ENCODE measurements at places on chromosomes 4 and X. TPM values are rescaled to one million over a fixed set of nuclear protein-coding genes. Genes with fewer than 3 reads are reported as not detected.

Gene PHOX2B
- 0.49 TPM for total RNA-seq

Gene COL4A5
- total RNA-seq = 36.3 TPM

Gene KLB
- 1.2 TPM for total RNA-seq

Gene CLCN4
- 1.2 TPM for total RNA-seq

Gene DNAAF6
- not detected for total RNA-seq

DNA sequence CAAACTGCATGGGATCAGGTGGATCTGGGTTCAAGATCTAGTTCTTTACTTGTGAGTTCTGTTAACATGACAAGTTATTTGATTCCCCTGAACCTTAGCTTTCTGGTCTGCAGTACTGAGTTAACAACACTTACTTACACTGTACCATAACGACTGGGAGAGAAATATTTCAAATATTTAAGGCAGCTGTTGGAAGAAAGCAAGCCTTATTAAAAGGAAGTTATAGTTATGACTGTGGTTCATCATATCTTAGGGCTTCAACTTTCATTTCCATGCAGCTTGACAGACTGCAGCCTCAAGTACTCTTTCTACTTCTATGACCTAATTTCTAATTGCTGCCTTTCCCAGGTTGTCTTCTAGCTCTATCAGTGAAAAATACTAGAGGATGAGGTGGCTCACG lies 40.0 kb upstream of the PDGFRA start:
- H3K4me3 ChIP-seq = no peak overlapping the region
- H3K36me3 ChIP-seq = no peaks in the 10 kb centered on the region
- no peaks in the 10 kb centered on the region for H3K27me3 ChIP-seq
- no peaks in the 10 kb centered on the region for H3K4me1 ChIP-seq
- DNase-seq = no peak

GRCh38 chr4:180766045-180766444 lies 1477.2 kb upstream of the TENM3 start:
- no peaks in the 10 kb centered on the region for H3K36me3 ChIP-seq
- no peak overlapping the region for H3K4me3 ChIP-seq

DNA sequence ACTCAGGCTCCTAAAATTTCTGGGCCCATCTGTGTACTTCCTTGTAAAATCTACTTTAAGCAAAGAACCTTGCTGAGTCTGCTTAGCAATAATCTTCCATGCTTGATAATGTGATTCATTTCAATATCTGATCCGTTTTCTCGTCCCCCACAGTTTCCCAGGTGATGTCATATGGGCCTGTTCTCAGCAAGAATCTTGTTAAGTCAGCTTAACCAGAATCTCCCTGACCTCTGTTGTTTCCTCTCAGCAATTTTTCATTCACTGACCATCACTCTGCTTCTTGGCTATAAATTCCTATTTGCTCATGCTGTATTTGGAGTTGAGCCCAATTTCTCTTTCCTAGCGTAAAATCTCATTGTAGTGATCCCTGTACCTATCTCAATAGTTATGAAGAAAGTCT lies 13.9 kb downstream of the CSN2 start:
- DNase-seq = no peak
- no peak overlapping the region for H3K4me3 ChIP-seq
- no peaks in the 10 kb centered on the region for H3K36me3 ChIP-seq
- no peak overlapping the region for H3K27ac ChIP-seq

- no peak overlapping the region for H3K27ac ChIP-seq
- DNase-seq = no peak
- no peak overlapping the region for H3K4me3 ChIP-seq
- no peaks in the 10 kb centered on the region for H3K27me3 ChIP-seq
- no peaks in the 10 kb centered on the region for H3K36me3 ChIP-seq
- no peaks in the 10 kb centered on the region for H3K4me1 ChIP-seq
Measured at GRCh38 chr4:155734065-155734464, 24.8 kb upstream of the GUCY1B1 start.

DNA sequence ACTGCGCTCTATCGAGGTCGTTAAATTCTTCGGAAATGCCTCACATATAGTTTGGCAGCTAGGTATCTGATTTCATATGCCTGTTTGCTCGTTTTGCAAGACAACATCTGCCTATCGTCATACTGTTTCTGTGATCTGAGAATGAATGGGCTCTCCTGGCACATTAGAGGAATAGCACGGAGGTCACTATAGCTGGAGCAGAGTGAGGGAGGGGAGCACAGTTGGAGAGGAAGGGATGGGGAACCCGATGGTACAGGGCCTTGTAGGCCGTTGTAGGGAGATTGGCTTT lies 552 bp downstream of the IKBKG start:
- H3K27ac ChIP-seq = peak overlapping the region; percentile 78
- H3K4me1 ChIP-seq = peaks cover 31% of the 10 kb centered on the region
- H3K4me3 ChIP-seq = peak overlapping the region; percentile 44
- DNase-seq = no peak
- H3K36me3 ChIP-seq = no peaks in the 10 kb centered on the region
- no peaks in the 10 kb centered on the region for H3K27me3 ChIP-seq

GRCh38 chr4:136863756-136864155 lies 668.5 kb downstream of the PCDH18 start:
- no peak overlapping the region for H3K27ac ChIP-seq
- H3K4me1 ChIP-seq = no peaks in the 10 kb centered on the region
- DNase-seq = no peak
- no peak overlapping the region for H3K4me3 ChIP-seq

GRCh38 chrX:51862920-51863319 lies 30.5 kb upstream of the MAGED1 start:
- H3K4me3 ChIP-seq = no peak overlapping the region
- H3K36me3 ChIP-seq = no peaks in the 10 kb centered on the region
- H3K27me3 ChIP-seq = no peaks in the 10 kb centered on the region
- no peak for DNase-seq

DNA sequence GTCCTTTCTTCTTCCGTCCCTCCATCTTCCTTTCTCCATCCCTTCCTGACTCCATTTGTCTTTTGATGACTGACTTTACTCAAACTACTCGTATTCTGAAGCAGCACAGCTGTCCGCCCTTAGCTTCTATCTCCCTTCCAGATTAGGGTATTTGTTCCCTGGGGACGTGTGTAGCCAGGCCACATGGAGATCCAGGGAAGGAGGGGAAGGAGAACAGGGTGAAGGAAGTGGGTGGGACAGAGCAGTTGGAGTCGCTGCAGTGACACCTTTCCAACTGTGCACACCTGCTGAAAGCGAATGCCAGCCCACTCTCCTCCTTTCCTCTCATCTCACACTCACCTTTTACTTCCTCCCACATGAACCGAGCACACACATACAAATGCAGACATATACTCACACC lies 323.8 kb downstream of the DCTD start:
- DNase-seq = no peak
- no peak overlapping the region for H3K27ac ChIP-seq
- no peaks in the 10 kb centered on the region for H3K4me1 ChIP-seq
- H3K36me3 ChIP-seq = no peaks in the 10 kb centered on the region
- H3K27me3 ChIP-seq = no peaks in the 10 kb centered on the region
- no peak overlapping the region for H3K4me3 ChIP-seq

DNA sequence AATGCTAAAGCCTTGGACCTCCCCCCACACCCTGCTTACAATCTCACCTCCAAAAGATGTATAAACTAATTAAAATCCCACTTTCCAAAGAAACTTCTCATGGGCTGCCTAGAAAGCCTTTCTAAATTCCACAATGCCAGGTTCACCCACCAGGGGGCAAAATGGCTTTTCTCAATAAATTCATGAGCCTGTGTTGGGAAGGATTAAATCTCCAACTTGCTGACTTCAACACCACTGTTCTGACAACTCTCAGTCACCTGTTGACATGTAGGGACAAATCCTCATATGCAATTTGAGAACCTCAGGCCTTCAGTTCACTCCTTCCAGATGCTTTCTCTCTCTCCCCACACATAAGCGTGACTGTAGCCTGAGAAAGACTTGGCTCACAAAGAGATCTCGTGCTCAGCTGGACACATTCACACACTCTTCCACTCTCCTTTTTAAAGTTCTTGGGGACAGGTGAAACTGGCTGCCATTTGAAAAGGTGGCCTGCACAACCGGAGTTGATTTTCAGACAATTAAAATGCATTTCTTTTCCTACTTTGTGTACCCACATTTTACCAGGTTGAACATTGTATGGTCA lies 88.6 kb upstream of the PRPS2 start:
- no peaks in the 10 kb centered on the region for H3K36me3 ChIP-seq
- H3K4me1 ChIP-seq = no peaks in the 10 kb centered on the region
- DNase-seq = no peak
- H3K27me3 ChIP-seq = no peaks in the 10 kb centered on the region
- no peak overlapping the region for H3K27ac ChIP-seq

DNA sequence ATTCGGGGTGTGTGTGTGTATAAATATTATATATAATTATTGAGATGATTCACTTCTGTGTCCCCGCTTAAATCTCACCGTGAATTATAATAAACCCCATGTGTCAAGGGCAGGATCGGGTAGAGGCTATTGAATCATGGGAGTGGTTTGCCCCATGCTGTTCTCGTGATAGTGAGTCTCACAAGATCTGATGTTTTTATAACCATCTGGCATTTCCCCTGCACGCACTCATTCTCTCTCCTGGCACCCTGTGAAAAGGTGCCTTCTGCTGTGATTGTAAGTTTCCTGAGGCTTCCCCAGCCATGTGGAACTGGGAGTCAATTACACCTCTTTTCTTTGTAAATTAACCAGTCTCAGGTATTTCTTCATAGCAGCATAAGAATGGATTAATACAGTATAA lies 851.4 kb upstream of the AGA start:
- H3K4me3 ChIP-seq = no peak overlapping the region
- no peak for DNase-seq
- no peaks in the 10 kb centered on the region for H3K36me3 ChIP-seq
- H3K4me1 ChIP-seq = no peaks in the 10 kb centered on the region

DNA sequence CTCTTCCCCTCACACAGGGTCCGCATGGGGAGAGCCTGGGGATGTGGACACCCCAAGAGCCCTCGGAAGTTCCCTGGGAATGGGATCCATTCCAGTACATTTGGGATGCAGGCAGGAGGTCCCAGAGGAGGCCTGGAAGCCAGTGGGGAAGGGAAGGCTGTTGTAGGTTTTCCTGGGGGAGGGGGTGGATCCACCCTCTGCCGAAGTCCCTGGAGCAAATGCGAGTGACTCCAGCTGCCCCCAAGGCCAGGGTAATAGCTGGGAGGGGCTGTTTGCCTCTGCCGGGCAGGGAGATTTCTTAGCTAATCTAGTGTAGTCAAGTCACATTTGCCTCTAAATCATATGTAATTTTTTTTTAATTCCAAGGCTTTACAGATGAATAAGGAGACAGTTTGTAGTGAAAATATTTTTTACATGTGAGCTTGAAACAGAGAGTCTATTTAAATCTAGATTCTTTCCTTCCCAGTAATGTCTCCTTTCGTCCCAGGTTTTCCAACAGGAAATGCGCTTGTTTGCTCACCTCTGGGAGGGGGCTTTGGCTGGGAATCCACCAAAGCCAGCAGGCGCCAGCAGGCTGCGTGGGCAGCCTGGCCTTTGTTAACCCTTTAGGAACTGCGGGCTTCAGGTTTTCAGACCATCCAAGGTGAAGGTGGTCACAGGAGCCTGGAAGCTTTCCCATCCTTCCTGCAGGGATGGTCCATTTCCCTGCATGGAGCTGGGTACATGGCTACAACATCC lies 26.8 kb downstream of the SH3TC1 start:
- no peak overlapping the region for H3K4me3 ChIP-seq
- H3K36me3 ChIP-seq = peaks cover 8% of the 10 kb centered on the region
- H3K27ac ChIP-seq = no peak overlapping the region
- H3K27me3 ChIP-seq = no peaks in the 10 kb centered on the region
- DNase-seq = no peak
- peaks cover 33% of the 10 kb centered on the region for H3K4me1 ChIP-seq

DNA sequence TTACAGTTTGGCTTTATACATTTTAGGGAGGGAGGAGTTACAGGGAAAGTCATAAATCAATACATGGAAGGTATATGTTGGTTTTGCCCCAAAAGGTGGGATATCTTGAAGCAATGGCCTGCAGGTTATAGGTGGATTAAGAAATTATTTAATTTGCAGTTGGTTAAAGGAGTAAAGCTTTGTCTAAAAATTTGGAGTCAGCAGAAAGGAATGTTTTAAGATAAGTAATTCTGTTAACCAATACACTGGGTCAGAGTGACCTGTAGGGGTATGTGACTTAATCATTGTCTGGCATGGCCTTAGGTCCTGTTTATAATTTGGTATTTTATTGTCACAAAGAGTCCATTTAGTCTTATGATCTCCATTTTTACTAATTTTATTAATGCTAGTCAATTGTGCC lies 115.0 kb downstream of the AGTR2 start:
- no peak for DNase-seq
- H3K27ac ChIP-seq = no peak overlapping the region
- no peaks in the 10 kb centered on the region for H3K36me3 ChIP-seq
- H3K4me3 ChIP-seq = no peak overlapping the region
- no peaks in the 10 kb centered on the region for H3K4me1 ChIP-seq
- no peaks in the 10 kb centered on the region for H3K27me3 ChIP-seq

- H3K36me3 ChIP-seq = no peaks in the 10 kb centered on the region
- DNase-seq = no peak
- no peak overlapping the region for H3K27ac ChIP-seq
- H3K27me3 ChIP-seq = no peaks in the 10 kb centered on the region
- H3K4me3 ChIP-seq = no peak overlapping the region
Measured at GRCh38 chrX:45353456-45353855, 152.8 kb upstream of the DIPK2B start.

DNA sequence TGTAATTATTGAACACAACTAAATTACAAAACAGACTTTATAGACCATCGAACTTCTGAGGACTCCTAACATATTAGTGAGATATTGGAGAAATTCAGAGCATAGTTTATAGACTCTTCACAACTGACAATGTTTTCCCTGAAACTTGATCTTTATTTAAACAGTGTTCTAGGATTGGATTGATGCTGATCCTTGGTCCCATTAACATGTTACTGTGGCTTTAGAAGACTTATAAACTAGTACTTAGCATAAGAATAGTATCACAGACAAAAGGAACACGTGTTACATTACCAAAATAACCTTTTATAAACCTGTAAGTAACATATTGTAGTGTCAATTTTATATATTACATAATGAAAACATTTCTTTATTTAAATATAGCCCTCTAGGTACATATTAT lies 689.6 kb downstream of the CCSER1 start:
- no peaks in the 10 kb centered on the region for H3K27me3 ChIP-seq
- H3K4me3 ChIP-seq = no peak overlapping the region
- no peak for DNase-seq
- H3K4me1 ChIP-seq = no peaks in the 10 kb centered on the region
- H3K27ac ChIP-seq = no peak overlapping the region

DNA sequence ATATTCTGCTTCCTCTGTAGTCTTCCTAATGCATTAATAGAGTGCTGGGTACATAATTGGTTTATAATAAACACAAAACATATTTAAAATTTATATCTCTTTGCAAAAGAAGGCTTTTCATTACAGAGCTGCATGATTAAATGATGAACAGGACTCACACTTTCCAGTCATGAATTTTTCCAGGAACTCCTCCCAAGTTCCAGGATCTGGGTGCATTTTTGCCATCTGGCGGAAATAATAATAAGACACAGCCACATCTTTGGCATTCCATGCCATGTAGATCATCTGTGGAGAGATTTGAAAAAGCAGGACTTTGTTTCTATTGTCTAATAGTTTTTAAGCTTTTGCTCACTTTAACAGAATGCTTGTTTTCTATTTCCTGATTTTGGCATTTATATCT lies 40.2 kb upstream of the SULT1B1 start:
- no peaks in the 10 kb centered on the region for H3K27me3 ChIP-seq
- no peak overlapping the region for H3K27ac ChIP-seq
- no peak overlapping the region for H3K4me3 ChIP-seq
- no peaks in the 10 kb centered on the region for H3K36me3 ChIP-seq
